Prostate gland (tissue), 2 donors: ENCODE measurements at places on chromosomes 7 and 10.

DNA sequence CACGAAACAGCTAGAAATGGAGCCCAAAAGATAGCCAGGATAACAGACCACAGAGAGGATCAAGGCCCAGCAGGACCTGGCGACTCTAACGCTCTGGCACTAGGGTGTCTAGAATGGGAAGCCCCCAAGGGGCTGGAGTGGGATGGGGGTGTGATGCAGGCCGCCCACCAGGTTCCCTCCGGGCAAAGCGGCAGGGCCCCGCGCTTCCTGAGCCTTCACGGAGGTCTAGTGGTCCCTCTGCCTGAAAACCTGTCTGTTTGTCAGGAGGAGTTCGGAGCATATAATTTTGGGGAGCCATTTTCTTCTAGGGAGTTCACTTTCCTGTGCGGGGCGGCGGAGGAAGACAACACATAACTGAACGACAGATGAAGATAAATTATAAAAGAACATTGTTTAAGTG lies 48.2 kb upstream of the FXYD4 start:
- DNase-seq = no peak

GRCh38 chr10:125209591-125210355 lies 49.4 kb upstream of the CTBP2 start:
- no peak for DNase-seq

DNA sequence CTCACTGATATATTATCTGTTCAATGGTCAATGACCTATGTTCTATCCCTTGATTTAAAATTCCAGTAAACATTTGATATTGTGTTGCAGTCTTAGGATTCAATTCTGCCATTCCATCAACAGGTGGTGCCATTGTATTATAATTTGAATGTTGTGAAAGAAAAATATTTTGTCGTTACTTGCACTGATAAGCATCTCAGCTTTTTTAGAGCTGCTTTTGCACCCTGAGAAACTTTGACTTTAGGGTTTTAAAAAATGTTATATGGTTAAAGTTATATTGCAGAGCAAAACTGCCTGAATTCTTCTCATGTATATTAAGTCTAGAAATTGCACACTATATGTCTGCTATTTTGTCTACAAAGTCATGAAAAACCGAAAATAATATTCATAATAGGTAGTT lies 18.8 kb upstream of the MINDY3 start:
- no peak for DNase-seq

GRCh38 chr10:77319557-77319956 lies 318.1 kb downstream of the KCNMA1 start:
- DNase-seq = no peak

GRCh38 chr10:499991-500390 lies 189.5 kb downstream of the DIP2C start:
- DNase-seq = no peak

DNA sequence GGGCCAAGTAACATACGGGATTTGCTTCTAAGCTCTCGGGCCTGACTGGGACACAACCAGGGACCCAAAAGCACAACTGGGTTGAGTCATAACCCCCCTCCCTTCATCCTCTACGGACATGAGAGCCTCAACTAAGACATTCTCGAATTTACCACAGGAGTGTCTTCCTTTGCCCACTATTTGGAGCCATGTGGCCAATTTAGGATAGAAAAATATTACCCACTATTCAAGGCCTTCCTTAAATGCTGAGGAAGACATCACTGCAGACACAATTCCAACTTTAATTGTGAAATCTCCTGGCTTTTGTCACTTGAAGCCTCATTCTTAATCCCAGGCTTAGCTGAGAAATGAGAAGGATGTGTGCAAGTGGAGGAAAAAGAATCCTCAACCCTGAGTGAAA lies 11.8 kb downstream of the CTBP2 start:
- DNase-seq = no peak

DNA sequence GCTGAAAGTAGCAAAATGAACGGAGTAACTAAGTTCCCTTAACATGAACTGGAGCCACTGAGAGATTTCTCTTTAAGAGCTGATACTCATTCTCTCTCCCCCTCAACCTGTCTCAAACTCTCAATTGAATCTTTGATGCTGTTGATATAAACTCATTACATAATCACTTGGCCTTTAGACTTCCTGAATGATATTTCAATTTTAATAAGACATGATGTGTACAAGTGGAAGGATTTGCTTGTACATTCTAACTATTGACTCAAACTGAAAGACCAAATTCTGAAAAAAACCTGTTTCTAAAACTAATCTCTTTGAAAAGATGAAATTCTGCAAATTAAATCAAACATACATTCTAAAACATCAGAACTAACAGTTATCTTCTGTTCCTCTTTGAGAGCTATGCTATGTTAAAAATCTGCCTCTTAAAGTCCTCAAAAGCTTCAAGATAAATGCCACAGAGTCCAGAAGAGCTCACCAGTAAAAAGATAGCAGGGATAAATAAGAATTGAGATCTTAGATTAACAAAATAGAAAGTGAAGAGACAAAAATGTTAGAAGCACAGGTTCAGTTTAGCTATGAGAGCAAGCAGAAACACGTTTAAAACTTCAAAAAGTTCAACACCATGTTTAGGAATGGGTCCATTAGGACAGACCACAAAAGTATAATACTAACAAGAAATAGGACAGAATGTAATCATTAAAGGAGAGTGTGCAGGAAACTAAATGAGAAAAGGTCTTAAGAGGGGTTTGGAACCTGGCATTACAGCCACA lies 46.1 kb downstream of the TNPO3 start:
- DNase-seq = no peak

- no peak for DNase-seq
Observed at GRCh38 chr7:27143950-27144780, 684 bp upstream of the HOXA5 start.

- DNase-seq = no peak
Observed at GRCh38 chr7:57211428-57212100, 79.3 kb upstream of the ZNF479 start.

- DNase-seq = no peak
Observed at GRCh38 chr10:99358101-99358500, 28.9 kb downstream of the CNNM1 start.

DNA sequence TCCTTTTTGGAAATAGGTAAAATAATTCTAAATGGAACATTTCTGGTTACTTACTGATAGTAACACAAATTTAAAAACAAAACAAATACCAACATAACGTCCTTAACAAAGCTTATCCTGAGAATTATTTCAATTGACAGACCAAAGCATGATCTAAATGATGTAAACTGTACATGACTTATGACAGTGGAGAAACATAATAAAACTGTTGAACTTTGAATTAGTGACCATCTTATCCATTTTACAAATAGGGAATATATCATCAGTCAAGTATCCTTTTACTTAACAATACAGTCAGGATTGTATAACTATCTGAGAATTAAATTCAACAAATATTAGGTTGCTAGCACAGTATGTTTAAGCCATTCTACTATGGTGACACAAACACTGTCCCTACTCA lies 2.4 kb downstream of the IPMK start:
- DNase-seq = no peak

DNA sequence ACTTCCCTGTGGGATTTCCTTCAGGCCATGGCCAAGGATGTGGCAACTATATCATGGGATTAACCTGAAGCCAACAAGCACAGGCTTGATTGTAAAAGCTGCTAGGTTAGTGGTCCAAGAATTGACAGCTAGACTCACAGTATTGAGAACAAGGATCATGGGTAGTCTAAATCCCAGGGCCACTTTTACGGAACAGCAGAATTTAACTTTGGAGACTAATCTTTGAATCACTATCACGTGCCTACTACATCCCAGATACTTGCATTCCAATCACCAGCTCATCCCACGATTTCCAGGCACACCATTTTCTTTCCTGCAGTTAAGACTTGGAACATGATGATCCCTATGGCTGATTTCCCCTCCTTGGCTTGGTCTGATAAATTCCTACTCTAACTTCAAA lies 65.6 kb upstream of the ADO start:
- DNase-seq = no peak

DNA sequence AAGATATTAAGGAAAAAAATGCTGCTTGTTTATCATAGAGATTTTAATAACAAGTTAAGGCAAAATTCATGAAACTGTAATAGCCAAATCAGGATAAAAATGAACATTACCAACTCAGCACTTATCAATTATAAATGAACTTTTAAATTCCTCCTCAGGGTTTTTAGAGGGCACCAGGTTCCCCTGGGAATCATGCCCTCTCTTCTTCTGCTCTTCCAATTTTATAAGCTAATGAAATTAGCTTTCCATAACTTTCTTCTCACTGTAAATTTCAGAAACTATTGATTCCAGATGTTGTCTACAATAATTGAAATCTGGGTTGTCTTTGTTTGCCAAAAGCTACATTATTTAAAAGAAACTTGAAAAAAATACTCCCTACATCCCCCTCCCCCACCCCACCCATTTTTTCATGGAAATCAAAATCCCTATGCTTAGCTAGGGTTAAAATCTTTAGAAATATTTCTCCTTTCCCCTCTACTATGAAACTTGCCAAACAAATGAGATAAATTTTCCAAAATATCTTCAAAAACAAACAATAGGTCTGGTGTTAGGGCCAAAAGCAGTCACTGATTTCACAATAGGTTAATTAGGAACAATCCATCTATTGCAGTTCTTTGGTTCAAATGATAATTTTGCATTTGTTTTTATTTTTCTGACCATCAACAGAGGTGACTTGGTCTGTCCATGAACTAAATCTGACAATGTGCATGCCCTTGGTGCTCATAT lies 187.7 kb downstream of the DOCK4 start:
- DNase-seq = no peak

GRCh38 chr7:146223851-146224250 lies 107.2 kb downstream of the CNTNAP2 start:
- no peak for DNase-seq

GRCh38 chr7:39285256-39285655 lies 280.9 kb upstream of the YAE1 start:
- no peak for DNase-seq

DNA sequence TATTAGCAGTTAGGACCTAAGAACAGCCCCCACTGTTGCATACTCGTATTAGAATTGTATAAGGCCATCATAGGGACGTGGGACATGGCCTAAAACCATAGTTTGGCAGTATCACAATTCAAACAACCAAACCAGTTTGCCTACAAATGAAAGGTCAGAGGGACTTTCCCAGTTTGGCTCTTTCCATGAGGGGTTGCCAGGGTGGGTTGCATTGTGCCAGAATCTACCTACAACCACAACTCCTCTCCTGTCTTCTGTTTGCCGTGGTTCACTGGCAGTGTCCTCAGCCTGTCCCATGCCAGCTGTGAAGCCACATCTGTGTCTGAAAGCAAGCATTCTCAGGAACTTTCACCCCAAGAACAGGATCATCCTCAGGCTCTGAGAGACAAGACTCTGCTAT lies 44.5 kb downstream of the PIK3AP1 start:
- no peak for DNase-seq

GRCh38 chr10:93503075-93503474 lies 6.7 kb downstream of the CEP55 start:
- no peak for DNase-seq

DNA sequence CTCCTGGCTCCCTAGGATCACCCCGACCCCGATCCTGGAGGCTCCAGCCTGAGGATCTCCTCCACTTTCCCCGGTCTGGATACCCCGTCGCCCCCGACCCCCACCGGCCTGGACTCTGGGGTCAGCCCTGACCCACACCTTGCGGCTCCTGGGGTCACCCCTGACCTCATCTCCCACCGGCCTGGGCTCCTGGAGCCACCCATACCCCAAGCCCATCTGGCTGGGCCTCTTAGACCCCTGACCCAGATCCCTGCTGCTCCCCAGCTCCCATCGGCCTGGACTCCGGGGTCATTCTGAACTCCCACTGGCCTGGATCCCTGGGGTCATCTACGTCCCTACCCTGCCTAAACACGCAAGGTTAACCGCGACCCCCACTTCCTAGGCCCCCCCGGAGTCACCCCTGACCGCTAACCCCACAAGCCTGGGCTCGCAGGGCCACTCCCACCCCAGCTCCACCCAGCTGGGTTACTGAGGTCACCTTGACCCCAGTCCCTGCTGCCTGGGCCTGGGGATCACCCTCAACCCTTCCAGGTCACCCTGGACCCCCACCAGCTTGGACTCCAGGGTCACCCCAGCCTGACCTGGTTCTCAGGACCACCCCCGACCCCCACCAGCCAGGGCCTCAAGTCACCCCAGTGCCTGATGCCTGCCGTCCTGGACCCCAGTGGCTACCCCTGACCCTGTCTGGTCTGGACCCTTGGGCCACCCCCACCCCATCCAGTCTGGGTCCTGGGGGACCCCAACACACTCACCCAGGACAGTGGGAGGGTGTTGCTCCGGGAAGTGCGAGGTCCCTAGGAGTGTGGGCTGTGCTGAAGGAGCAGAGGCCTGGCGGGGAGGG lies 1.2 kb downstream of the FOXK1 start:
- DNase-seq = peak; percentile 31

GRCh38 chr7:151675196-151675920 lies 155.7 kb upstream of the RHEB start:
- no peak for DNase-seq

- no peak for DNase-seq
Observed at GRCh38 chr7:1895664-1896515, 225.8 kb downstream of the ELFN1 start.

GRCh38 chr7:123279949-123280348 lies 80.2 kb upstream of the SLC13A1 start:
- no peak for DNase-seq
